ENCODE measurements at places on chromosomes 12 and 14.

DNA sequence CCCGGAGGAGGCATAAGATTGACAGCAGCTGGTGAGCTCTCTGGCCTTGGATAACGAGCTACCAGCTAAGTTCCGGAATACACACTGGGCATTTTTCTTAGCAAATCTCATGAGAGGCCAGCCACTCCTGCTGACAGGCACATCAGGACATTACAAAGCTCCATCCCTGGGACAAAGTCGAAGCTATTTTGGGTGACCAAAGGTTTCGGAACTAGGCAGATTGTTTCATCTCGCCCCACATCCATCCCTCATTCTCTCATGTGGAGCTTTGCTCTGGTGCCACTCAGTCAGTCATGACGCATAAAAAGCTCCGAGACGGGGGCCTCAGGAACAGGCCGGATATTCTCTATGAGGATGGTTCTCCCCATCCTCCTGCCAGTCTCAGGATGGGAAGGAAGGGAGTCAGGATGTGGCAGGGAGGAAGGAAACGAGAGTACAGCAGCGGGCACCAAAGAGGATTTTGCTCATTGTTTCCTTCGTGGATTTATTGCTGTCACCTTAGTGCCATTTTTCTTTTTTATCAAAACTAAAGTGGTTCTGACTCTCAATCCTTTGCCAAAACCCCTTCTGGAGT, 253.1 kb upstream of the FKBP4 start:
- no peak for DNase-seq

DNA sequence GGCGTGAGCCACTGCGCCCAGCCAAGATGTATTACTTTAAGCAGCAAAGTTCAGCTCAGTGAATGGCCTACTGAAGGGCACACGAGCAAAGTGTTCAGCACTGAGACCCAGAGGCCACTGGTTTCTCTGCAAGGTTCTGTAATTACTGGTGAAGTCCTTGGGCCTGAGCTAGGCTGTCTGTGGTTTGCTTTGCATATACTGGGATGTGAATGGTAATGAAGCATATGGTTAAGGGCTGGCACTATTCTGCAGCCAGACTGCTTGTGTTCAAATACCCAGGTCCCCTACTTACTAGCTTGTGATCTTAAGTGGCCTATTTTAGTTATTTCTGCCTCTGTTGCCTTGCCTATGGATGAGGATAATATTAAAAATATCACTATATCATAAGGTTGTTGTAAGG, 72.0 kb downstream of the LLPH start:
- DNase-seq: no peak

DNA sequence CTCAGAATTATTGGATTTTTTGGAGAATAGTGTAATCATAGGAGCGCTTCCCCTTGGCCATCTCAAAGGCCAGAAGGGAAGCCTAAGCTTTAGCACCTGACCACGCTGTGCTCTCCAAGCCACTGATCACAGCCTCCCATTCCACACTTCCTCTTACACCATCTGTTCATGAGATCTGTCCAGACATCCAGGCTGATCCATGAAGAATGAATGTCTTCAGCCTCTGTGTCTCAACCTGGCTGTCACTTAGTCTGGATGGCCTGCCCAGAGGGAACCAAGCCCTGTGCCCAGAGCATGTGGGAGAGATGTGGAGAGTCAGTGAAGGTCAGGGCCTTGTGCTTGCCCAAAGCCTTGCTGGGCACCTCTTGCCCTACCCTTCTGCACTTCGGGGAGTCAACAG, 40.5 kb downstream of the TSPAN11 start:
- no peak for DNase-seq

GRCh38 chr12:63410197-63410596, 258.1 kb downstream of the DPY19L2 start:
- peak; percentile 70 for DNase-seq

- DNase-seq: no peak
Observed at GRCh38 chr12:13499008-13499407, 302.5 kb downstream of the EMP1 start.

DNA sequence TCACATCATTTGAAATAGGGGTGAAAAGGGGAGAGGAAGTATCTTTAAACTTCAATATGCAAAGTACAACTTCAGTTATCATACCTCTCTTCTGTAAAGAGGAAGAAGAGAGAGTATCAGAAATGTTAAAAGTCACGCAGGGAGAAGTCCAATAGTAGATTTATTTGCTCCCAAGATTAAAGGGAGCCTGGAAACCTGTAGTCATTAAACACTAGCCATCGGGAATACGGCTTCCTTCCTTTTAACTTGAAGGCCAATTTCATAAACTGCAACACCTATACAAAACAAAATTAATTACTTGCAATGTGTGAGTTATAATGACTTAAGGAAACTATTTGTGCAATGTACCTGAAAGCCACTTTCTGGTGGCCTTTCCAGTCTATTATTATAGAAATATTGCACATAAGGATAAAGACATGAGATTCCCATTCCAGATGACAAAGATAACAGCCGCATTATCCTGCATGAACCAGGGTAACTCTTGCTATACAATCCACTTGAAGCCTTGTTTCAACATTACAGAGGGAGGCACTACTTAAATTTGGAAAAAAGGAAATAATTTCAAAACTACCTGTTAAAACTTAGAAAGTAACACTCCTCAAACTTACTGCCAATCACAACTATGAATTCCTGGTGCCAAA, 4.6 kb downstream of the BTG1 start:
- no peak for DNase-seq

- no peak for DNase-seq
Observed at GRCh38 chr12:46177837-46178608, 90.8 kb downstream of the SLC38A1 start.

- DNase-seq: peak; percentile 61
Observed at GRCh38 chr12:98998697-98999299, 353.7 kb downstream of the APAF1 start.

GRCh38 chr12:4518106-4518728, 20.5 kb upstream of the RAD51AP1 start:
- DNase-seq: no peak

- DNase-seq: no peak
Observed at GRCh38 chr12:57216014-57216911, at the start of gene NXPH4. TSS of gene NXPH4 (plus strand) at chr12:57216794. CDS start at chr12:57216970, 176 bp downstream.

GRCh38 chr14:105019861-105020814, 745 bp downstream of the CDCA4 start:
- DNase-seq: peak; percentile 66

DNA sequence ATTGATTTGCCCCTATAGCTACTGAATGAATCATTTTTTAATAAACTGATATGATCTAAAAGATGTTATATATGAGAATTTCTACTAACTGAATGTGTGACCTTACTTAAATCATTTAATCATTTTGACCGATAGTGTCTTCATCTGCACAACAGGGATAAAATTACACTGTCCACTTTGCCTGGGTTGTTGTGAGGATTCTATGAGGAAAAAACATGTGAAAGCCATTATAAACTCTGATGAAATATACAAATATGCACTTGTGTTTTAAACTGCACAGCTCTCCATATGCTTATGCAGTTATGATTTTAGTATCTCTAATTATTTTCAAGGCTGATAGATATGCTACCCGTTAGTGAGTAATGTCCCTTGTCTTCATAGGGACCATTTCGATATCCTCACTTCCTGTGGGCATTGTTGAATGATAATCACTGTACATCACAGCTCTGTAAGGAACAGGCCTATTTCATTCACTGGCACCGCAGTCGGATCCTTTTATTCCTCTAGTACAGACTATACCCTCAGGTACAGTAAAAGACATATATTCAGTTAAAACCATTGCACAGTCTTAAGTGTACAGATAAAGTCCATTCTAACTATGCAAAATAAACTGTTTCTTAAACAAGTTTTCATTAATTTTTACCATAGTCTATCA, 88.7 kb upstream of the RAP1B start:
- DNase-seq: no peak

GRCh38 chr14:101504096-101504948, 57.0 kb upstream of the DIO3 start:
- DNase-seq: no peak

GRCh38 chr14:87628129-87628528, 364.9 kb downstream of the GALC start:
- peak; percentile 5 for DNase-seq

DNA sequence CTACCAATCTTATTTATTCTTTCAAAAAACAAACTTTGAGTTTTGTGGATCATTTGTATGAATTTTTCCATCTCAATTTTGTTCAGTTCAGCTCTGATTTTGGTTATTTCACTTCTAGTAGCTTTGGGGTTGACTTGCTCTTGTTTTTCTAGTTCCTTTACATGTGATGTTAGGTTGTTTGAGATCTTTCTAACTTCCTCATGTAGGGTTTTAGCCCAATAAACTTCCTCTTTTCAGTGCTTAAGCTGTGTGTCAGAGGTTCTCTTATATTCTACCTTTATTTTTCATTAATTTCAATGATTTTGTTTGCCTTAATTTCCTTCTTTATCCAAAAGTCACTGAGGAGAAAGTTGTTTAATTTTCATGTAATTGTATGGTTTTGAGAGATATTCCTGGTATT, 860.4 kb upstream of the FBXO33 start:
- DNase-seq: no peak

- no peak for DNase-seq
Observed at GRCh38 chr12:99157946-99158345, 489.6 kb upstream of the GARIN6 start.

- no peak for DNase-seq
Observed at GRCh38 chr14:36662543-36663403, 1.1 kb downstream of the PAX9 start.

- no peak for DNase-seq
Observed at GRCh38 chr12:121657305-121658008, 12.0 kb downstream of the MORN3 start.

GRCh38 chr14:63759456-63759855, 31.6 kb upstream of the SGPP1 start:
- DNase-seq: peak; percentile 14

DNA sequence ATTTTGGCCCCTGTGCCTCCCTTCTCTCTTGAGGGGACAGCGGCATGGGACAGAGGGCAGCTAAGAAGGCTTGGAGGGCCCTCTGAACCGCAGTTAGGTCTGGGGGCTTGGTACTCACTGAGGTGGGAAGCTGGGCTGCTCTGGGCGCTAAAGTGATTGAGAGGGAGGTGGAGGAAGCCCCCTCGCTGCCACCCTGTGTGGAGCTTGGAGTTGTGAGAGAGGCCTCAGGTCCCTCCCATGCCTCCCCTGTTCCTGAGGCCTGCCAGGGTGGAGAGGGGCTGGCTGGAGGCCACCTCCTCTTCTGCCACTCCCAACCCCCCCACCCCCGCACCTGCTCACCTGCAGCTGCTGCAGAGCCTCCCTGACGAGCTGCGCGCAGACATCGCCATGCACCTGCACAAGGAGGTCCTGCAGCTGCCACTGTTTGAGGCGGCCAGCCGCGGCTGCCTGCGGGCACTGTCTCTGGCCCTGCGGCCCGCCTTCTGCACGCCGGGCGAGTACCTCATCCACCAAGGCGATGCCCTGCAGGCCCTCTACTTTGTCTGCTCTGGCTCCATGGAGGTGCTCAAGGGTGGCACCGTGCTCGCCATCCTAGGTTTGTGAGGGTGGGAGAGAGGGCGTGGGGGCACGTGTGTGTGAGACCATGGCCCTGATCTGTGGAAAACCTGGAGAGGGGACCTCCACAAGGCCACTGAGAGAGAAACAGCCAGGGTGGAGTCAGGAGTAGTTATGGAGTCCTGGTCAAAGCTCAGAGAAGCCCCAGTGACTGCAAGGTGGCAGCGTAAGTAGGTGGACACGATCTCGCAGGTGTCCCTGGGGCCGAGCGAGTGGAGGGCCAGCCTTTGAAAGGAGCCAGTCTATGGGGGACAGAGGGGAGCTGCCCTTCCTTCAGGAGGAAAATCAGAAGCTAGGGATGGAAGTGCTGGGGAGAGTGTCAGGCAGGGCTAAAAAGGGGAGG, 11.2 kb downstream of the KCNH3 start:
- DNase-seq: no peak

DNA sequence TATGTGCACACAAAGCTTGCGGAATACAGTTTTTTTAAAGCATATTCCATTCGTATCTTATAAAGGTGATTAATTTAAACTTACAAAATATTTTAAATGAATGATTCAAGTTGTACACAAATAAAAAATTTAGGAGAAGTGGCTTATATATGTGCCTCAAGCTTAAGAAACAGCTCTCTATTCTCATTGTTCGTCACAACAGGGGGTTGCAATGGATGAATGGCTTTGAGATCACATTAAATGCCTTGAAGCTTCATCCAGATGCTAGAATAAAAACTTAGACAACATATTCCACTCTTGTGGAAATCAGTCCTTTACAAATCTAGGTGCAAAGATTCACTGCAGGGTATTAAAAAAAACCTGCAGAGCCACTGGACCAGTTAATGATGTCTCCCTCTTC, 303.9 kb upstream of the LRFN5 start:
- no peak for DNase-seq

DNA sequence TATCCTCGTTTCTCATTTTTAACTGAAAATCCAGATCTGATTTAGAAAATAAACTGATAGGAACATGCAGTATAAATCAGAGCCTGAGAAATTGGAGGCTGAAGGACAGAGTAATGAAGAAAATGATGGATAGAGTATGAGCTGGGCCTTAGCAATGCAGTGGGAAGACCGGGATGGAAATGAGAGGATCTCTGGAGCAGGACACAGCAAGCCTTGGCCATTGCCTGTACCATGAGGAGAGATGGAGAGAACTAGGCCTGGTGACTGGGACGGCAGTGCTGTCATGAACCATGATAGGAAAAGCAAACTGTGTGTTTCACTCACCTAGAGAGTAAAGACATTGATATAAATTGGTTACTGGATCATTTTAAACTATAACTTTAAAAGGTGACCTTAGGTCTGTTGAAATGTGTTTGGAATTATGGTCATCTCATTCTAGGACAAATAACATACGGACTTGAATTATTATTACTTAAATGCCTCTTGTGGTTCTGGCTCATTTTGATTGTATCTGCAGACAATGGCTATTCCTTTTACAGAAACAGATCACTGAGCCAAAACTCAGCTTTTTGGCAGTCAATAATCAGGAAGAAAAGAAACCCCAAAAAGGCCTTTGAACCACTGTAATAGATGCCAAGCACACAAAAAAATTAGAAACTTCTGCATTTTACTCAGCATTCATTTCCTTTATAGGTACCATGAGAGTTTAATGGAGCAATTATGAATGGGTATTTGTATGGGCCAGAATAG, 251.9 kb upstream of the PRKD1 start:
- DNase-seq: no peak

DNA sequence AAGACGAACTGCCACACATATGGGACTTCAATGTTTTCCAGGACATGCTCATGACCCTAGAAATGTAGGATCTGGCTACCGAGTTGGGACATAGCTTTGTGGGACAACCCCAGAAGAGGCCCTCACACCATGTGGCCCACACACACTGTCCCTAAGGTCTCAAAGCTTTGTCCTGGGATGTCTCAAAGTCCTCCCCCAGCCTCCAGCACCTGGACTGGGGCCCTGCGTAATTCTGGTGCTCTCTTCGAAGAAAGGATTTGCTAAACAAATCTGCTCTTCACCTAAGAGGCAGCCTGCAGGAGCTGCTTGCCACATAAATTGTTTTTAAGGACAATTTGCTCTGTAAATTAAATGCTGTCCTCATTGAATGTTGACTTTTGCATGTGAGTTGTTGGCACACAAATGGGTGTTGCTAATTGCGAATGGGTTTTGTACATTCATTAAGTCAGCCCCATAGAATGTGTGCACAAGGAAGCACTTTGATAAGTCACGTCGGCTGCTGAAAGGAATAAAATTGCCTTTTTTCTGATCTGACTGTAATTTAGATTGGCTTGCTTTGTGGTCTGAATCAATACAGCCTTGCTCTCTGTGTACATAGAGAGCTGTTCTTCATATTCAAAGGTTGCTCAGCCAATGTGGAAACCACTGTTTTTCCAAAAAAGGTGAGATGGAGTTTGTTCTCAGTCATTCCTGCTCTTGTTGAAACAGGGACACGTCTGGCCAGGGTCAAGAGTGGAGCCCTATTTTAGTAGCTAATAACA, 161.6 kb upstream of the PWP1 start:
- no peak for DNase-seq

- DNase-seq: no peak
Observed at GRCh38 chr14:95915330-95915729, 38.7 kb downstream of the TUNAR start.

Data from hematopoietic multipotent progenitor cell treated with erythropoietin and hydrocortisone succinate and interleukin-3 and kit ligand, for 4 days (in vitro differentiated cells).